ENCODE measurements at places on chromosomes 13 and 19. TPM values are rescaled to one million over a fixed set of nuclear protein-coding genes. Genes with fewer than 3 reads are reported as not detected.
A peak's percentile ranks its signal among the peaks of the same experiment; 100 is the strongest.

GRCh38 chr19:39546599-39546998 lies 6.6 kb upstream of the EID2 start:
- no peak for DNase-seq

DNA sequence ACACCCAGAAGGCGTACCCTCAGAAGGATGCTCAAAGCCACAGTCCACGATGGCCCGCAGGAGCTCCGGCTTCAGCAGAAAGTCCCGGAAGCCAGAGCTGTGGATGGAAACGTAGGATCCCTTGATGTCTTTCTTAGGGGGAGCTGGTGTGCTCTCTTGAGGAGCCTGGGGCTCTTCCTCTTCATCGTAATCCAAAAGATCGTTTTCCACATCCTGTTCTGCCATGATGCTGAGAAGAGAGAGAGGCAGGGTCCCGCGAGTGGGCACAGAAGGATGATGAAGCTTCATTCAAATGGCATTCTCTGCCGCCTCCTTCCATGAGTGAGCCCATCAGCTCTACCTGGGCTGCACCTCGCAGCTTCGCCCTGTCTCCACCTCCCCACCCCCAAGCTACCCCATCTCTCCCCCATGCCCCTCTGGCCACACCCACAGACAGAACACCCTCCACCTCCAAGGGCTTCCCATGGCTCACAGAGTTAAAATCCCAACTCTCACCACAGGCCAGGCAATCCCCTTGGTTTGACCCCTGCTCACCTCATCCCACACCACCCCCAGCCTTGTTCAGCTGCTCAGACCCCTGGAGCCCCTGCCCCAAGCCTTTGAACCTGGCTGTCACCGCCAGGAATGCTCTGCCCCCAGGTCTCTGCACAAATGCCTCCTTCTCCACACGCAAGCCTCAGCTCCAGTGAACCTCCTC lies 6.0 kb downstream of the DDX39A start:
- no peak for DNase-seq

- DNase-seq, result no peak
These were observed 182.8 kb downstream of the RGCC start for GRCh38 chr13:41639955-41640780.

DNA sequence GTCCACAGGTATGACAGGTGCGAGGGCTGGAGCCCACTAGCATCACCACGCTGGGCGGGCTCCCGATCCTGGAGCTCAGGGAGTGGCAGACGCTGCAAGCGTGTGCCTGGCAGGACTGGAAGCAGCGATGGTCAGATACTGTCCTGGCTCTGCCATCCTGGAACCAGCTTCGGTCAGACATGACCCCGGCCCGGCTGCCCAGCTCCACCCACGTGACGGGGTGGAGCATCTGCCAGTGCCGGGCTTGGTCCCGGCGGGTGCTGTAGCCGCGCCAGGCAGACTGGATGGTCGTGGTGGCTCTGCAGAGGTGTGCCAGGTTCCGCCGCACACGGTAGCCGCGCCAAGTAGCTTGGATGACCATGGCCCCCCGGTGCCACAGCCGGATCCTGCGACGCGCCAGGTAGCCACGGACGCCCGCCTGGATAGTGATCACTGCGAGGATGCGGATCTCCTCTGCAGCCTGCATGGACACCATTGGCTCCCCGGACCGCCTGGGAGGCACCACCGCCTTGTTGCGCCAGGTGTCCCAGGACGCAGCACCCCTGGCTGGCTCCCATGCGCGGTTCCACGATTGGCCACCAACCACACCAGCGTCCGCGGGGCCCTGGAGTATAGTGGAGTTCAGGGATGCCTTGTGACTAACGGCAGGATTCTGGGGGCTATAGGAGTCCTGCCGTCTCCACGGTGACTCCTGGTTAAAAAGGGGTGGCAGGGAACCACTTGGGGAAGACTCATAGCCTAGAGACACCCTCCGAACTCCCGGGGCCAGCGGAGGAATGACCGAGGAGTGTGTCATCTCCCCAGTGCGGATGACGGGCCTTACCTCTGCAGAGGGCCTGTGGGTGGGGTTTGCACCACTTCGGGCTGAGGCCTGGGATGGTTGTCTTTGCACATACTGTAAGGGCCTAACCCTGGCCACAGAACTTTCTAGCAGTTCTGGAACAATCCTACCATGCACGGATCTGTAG lies 16.5 kb downstream of the IQCN start:
- DNase-seq, result no peak

DNA sequence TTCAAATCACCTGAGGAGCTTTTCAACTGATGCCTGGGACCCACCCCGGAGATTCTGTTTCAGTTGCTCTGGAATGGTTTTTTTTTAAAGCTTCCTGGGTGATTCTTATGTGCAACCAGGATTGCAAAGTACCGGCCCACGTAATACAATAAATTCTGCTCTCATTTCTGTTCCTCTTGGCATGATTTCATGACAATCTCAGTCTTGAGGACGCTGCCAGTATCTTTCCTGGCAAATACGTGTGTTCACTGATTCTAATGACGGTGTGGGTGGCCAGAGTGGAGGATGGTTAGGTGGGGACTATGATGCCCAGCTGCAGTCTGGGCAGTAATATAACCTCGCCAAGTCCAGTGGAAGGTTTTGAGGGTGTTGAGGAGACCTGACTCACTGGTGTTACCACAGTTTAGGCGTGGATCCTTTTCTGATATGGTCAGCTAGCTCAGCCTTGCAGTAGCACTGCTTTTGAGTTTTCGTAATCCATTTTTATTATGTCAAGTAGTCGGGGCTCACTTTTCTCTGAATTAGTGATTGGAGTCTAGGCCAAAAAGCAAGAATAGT lies 49.4 kb downstream of the FAM124A start:
- DNase-seq, result no peak

DNA sequence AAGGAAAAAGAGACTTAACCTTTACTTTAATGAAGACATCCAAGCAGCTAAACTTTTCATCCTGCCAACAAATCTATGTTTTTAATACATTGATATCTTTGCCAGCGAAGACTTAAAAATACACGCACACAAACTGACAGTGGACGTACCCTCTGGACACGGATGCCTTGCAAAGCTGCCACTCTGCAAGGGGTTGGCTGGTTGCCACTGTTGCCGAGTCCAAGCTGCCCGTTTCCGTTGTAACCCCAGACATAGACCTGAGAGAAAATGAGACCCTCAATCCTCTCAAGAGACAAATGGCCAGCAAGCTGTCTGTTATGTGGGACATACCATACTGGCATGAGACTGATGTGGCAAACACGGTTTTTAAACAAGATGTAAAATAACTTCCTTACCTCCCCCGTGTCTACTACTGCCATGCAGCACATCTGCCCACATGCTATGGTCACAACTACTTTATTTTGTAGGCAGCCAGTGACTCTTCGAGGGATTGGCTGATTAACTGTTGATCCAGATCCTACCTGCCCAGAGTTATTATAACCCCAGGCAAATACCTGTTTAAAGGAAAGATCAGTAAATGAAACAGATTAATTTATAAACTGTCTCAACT lies 21.2 kb downstream of the RCBTB2 start:
- no peak for DNase-seq

- no peak for DNase-seq
These were observed 45.3 kb downstream of the ZNF729 start for GRCh38 chr19:22331521-22331920.

DNA sequence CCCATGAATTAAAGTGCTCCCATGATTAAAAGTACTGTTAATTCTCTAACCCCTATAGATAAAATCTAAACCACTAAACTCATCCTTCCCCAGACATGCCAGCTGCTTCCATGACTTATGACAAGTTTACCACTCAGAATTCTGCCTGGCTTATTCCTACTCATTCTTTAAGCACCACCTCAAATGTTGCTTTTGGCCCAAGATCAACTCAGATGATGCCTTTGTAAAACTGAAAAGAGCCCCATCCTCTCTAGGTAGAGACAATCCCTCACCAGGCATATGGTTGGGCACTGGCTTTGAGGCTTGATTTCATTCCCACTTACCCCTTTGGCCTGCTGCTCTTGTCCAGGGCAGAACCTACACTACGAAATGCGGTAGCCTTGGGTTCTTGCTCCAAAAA lies 250.0 kb downstream of the DNAJC15 start:
- DNase-seq, result peak; percentile 59

- peak; percentile 25 for DNase-seq
These were observed 744 bp upstream of the ZNF584 start for GRCh38 chr19:58407658-58408151.

- no peak for DNase-seq
These were observed 942.1 kb upstream of the SPRY2 start for GRCh38 chr13:81283062-81283461.

DNA sequence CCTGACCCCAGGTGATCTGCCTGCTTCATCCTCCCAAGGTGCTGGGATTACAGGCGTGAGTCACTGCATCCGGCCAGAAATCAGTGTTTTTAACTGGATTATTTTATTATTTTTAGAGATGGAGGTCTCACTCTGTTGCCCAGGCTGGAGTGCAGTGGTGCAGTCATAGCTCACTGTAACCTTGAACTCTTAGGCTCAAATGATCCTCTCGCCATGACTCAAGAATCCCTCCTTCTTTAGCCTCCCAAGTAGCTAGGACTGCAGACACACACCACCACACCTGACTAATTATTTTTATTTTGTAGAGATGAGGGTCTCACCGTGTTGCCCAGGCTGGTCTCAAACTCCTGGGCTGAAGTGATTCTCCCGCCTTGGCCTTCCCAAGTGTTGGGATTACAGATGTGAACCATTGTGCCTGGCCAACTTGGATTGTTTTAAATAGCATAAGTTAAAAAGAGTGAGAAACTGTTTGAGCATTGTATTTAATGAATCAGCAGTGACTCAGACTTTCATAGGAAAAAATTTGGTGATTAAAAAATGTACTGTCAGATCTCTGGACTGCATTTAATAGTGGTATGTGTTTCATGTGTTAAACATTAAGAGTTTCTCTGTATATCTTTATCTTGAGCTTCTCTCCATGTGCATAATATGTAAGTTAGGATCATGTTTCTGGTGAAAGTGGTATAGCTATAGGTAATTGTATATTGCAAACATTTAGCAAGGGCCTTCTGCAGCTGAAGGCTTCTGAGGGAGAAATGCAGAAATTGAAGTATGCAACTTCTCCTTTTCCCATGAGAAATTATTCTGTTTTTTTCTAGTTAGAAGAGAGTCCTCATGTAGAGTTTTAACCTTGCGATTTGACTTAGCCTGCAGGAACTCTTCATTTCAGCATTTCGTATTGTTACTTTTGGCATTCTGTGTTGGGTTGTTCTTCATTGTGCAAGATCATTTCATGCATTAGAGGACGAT lies 121.2 kb downstream of the PCCA start:
- peak; percentile 82 for DNase-seq

DNA sequence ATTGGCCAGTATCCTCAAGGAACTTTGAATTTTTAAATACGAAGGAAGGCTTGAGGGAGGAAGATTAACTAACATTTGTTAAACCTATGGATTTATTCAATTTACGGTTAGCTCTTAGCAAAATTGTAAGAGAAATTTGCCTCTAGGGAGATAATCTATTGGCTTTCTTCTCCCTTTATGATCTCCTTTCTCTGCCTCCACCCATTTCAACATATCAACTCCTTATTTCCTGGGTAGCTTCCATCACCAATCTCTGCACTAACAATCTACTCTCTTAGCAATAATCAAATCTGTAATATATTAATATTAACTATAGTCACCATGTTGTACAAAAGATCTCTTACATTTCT lies 233.9 kb upstream of the CSNK1A1L start:
- DNase-seq, result no peak

- DNase-seq, result no peak
These were observed 419.2 kb downstream of the OLFM4 start for GRCh38 chr13:53447863-53448262.

GRCh38 chr19:18262917-18263316 lies 11.3 kb downstream of the IQCN start:
- no peak for DNase-seq

DNA sequence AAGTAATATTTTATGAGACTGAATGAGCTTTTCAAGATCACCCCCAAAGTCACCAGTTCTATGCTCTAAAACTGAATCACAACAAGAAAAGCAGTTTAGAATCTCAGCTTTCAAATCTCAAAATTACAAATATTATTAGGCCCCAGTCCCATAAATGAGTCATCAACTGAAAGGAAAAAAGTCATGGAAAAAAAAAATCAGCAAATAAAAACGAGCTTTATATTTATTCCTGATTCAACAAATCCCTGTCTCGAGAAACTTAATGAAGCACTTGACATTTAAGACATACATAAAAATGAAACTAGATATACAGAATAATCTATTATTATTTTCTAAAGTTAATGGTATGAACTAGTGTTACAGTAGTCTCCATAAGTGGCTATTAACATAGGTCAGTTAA lies 203.0 kb downstream of the DIAPH3 start:
- no peak for DNase-seq

- peak; percentile 100 for DNase-seq
These were observed 21.0 kb upstream of the GDF15 start for GRCh38 chr19:18364826-18365528.

DNA sequence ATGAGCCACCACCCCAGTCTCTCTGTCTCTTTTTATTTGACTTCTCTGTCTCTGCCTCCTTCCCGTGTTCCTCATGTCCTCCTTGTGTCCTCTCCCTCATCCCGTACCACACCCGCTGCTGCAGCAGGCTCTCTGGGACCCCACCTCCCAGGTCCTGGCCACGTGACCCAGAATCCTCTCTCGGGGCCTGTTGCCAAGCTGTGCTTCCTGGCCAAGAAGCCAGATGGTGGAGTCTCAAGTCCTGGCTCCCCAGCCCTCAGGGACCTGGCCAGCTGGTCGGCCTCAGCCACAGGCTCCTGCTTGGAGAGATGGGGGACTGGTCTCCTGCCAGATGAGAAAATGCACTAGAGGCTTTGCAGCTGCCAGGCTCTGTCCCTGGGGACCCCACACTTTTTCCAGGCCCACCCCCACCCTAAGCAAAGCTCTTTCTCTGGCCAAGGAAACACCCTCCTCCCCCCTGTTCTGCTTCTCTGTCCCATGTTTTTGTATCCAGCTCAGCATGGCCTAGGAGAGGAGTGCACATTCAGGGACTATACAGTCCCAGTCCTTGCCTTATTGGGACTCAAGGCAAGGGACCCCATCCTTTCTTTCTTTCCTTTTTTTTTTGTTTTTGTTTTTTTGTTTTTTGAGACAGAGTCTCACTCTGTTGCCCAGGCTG lies 34.3 kb upstream of the SHKBP1 start:
- DNase-seq, result peak; percentile 60

GRCh38 chr13:109647053-109647452 lies 139.3 kb downstream of the IRS2 start:
- DNase-seq, result no peak

ZSWIM9 gene
- polyA plus RNA-seq, result 2.2 TPM

ANKRD10 gene
- polyA plus RNA-seq, result 24.2 TPM

CYP2A7 gene
- not detected for polyA plus RNA-seq

COL4A2 gene
- polyA plus RNA-seq, result 533 TPM

FUT2 gene
- not detected for polyA plus RNA-seq

TMEM150B gene
- not detected for polyA plus RNA-seq

Measured in IMR-90 (cell line).